ENCODE measurements at places on chromosomes 5 and 9.

GRCh38 chr9:130111786-130112537, 58.3 kb downstream of the GPR107 start:
- DNase-seq = no peak

GRCh38 chr9:130732793-130733221, 39.2 kb downstream of the EXOSC2 start:
- DNase-seq = no peak

DNA sequence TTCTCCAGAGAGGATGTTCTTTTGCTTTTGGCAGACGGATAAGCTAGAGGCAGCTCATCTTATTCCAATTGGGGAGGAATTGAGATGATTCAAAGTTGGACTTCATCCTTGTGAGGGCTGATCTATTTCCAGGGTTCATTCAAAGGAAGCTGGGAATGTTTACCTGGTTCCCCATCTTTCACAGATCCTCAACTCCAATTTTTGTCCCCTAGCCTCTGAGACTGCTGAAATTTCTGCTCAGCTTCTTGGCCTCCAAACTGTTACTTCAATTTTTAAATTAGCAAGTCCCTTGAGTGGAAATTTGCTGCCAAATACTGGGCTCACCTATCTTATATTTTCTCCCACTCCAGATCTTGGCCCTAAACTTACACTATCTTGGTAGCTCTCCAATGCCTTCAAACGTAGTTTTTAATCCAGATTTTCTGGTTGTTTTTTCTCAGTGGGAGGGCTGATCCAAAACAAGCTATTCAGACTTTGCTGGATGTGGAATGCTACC, 93.9 kb upstream of the NEK6 start:
- no peak for DNase-seq

DNA sequence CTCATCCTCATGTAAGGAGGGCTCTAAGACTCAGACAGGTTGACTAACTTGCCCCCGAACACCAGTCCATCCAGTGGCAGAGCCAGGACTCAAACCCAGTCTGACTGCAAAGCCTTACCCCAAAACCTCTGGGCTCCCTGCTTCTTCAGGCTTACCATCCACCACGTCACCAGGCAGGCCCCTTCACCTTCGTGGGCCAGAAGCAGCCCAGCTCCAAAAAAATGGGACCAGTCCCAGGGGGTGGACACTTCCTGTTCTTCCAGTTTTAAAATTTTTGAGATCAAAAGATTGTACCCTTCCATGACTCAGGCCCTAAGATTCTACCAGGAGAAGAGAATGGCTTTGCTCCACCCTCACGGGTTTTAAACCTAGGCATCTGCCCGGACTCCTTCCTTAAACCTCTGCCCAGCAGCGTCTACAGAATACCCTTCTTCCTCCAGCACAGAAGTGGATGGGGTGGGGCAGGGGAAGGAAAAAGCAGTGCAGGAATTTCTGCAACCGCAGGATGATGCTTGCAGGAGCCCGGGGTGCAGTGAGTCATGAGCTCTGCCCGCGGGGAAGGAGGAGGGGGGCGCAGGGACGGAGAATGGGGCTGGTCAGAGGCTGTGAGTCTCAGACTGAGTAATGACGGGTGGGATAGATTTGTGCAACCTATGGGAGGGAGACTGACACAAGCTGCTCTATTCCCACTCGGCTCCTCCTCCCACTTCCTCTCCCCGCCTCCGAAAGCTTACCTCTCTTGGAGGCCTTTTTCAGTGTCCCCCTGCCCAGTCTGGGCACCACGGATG, 50.4 kb upstream of the STXBP1 start:
- DNase-seq = peak; percentile 99
